ENCODE measurements at places on chromosomes 6 and 20.
A peak's percentile ranks its signal among the peaks of the same experiment; 100 is the strongest.

DNA sequence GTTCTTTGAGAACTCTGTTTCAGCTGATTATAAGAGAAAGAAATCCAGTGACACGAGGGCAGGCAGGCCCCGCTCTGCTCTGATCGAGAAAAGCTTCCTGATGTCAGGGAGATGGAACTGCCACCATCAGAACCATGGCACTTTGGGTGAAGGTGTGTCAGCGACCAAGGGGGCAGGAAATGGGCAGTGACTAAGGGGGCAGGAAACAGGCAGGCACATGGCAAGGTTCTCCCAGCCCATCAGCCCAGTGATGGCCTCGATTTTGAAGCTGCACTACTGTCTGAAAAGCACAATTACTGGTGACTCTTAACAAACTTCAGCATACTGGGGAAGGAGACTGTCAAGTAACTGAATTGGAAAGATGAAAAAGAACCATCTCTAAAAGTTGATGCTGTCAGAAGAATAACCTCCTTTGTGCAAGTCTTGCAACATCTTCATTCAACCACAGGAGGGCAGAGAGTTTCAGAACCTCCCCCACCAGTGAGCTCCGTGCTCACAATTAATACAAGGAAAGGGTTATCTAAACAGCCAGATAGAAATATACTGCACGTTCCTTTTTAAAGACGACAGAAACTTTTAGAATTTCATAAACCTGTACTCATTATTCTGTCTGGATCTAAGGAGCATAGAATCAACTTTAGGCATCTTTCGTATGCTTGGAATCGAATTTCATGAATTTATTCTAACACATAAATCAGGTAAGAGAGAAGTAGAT lies 39.1 kb downstream of the TMX4 start:
- peak; percentile 4 for DNase-seq

GRCh38 chr6:165701005-165701404 lies 38.0 kb upstream of the PDE10A start:
- DNase-seq, result no peak

- no peak for DNase-seq
Observed at GRCh38 chr6:169976301-169977081, 225.1 kb downstream of the ERMARD start.

DNA sequence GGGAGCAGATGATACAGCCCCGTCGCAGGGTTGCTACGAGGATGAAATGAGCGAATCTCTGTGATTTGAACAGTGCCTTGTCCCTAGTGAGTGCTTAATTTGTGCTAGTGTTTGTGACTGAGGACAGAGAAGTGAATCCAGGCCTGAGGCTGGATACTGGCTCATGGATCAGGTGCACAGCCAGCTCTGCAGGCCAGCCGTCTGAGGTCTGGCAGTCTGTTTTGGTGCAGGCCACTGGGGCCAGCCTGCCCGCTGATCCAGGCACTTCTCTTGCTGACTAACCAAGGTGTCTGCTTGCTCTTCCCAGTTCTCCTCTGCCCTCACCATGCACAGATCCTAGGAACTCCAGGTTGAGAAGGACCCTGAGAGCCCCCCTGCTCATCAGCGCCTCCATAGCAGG lies 181.0 kb downstream of the LRFN2 start:
- no peak for DNase-seq

- no peak for DNase-seq
Observed at GRCh38 chr6:130050230-130050629, 31.8 kb downstream of the L3MBTL3 start.

DNA sequence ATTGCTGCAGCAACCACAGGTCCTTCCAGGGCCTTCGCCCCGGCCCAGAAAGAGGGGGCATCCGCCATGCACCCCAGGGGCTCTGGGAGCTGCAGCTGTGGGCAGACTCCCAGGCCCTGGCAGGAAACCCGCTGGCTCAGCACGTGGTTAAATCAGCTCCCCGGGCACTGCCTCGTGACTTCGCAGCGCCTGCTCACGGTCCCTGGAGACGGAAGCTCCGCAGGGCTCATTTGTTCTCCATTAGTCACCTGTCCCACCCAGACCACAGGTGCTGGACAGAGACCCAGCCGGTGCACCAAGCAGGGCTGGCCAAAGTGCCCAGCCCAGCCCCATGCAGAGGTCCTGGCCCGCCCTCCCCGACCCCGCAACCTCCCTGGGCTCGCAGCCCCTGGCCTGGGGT lies 14.7 kb downstream of the KCNQ2 start:
- peak; percentile 52 for DNase-seq

DNA sequence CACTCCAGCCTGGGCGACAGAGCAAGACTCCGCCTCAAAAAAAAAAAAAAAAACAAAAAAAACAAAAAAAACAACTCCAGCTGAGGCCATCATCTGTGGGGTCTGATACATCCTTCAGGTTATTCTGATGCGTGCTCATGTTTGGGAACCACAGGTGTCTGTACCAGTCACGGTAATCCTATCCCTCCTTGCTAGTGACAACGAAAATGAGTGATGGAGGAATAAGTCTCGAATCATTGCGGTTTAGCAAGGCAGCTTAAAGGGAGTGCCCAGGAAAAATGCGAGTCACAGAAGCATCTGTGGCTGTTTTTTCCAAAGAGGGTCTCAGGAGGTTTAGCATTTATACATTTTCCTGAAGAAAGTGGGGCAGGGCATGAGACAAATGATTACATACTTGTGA lies 48.8 kb downstream of the MCUR1 start:
- peak; percentile 64 for DNase-seq

All from NCI-H226 (cell line).